Endothelial cell of umbilical vein (primary cell): ENCODE measurements at places on chromosomes 13 and 19. TPM values are rescaled to one million over a fixed set of nuclear protein-coding genes. Genes with fewer than 3 reads are reported as not detected.

The UGGT2 gene
- total RNA-seq, result 25.1 and 25.7 TPM in 2 replicates

The F2RL3 gene
- 1.2 TPM in 2 replicates for total RNA-seq

The PSG7 gene
- not detected in 2 replicates for total RNA-seq

DNA sequence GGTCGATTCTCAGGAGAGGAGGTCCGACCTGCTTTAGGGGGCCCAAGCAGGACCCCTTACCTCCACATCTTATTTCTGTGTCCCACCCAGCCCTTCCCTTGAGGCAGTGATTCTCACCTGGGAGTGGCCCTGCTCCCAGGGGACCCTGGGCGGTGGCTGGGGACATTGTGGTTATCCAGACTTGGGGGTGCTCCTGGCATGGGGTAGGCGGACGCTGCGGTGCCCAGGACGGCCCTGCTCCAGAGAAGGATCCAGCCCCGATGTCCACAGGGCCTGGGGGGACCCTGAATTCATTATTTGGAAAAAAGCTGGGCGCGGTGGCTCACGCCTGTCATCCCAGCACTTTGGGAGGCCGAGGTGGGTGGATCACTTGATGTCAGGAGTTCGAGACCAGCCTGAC lies 84.4 kb downstream of the GADD45B start:
- DNase-seq, result no peak

DNA sequence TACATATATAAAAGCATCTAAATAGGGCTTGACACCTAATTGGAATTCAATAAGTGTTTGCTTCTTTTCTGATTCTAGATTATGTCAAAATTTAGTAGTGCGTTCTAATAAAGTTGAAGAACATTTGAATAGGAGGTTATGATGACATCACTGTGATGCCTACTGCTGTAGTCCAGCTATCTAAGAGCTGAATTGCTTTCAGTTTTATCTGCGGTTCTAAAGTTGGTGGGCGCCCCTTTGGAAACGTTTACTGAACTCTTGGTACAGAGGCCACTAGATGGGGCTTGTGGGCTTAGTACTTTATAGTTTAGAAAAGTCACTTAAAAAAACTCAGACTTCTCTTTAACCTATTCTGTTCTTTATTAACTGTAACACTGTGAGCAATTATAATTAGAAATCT lies 776.9 kb downstream of the GPC5 start:
- no peak for DNase-seq

GRCh38 chr19:56966225-56966696 lies 125.7 kb upstream of the PEG3 start:
- DNase-seq, result no peak

GRCh38 chr19:32168606-32169005 lies 176.8 kb upstream of the ZNF507 start:
- no peak for DNase-seq

- no peak for DNase-seq
These were observed 503.4 kb downstream of the TBC1D4 start for GRCh38 chr13:74978591-74978990.

DNA sequence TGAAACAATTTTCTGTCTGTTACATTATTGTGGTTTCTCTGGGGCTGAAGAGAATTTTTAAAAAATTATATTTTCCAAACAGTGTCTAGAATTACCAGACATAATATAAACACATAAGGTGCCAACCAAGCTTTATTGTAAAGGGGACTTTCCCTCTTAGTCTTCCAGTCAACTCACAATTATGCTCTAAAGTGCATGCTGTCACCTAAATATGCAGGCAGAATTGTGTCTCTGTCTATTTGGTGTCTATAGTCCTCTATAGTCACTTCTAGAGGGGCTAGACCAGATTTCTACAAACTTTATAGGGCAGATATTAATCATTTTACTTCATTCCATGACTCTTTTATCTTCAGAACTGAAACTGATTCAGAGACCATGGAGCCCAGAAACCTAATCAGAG lies 12.8 kb downstream of the ZNF254 start:
- DNase-seq, result no peak
